ENCODE measurements at places on chromosomes 5 and 9.

DNA sequence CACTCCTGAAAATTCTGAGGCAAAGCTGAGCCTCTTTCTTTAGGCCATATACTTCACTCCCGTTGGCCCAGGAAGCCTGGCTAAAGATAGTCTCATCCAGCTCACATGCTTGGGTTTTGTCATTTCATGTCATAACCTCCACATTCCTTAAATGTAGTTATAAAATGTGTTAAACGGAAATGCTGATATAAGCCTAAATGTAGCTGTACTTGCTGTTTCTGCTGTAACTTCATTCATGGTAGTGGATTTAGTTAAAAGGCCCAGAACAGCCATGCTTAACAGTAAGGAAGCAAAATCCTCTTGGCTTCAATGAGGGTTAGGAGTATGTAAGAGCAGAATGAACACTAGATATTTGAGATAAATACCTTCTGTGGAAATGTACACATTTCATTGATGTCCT lies 135.8 kb upstream of the TMEM161B start:
- no peak for DNase-seq

DNA sequence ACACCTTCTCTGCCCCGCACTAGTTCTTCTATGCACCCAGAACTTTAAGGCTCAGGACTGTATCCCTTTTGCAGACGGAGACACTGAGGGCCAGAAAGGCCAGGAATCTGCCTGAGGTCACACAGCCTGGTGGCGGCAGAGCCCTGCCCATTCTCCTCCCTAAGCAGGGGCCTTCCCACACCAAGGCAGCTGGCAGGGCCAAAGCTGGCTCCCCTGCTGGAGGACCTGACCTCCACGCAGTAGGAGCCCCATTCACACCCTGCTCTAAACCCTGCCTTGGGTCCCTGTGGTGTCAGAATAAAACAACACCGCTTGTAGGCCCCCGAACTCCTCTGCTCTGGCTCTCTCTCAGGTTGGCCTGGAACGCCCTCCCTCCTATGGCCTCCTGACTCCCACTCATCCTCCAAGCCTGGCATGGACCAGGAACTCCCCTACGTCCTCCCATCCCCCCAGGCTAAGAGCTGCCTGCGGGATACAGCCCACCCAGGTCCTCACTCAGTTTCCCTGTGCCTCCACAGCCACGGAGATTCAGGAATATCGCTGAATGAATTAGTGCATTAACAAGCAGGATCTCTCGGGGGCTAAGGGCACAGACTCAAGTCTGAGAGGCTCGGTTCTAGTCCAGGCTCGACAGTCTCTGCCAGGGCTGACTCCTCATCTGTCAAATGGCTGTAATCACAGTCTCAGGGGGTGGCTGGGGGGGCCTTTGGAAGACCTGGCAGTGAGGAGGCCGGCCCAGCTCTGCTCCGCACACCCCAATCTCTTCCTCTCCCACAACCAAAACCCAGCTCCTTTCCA lies 2.8 kb downstream of the ST6GALNAC6 start:
- no peak for DNase-seq

DNA sequence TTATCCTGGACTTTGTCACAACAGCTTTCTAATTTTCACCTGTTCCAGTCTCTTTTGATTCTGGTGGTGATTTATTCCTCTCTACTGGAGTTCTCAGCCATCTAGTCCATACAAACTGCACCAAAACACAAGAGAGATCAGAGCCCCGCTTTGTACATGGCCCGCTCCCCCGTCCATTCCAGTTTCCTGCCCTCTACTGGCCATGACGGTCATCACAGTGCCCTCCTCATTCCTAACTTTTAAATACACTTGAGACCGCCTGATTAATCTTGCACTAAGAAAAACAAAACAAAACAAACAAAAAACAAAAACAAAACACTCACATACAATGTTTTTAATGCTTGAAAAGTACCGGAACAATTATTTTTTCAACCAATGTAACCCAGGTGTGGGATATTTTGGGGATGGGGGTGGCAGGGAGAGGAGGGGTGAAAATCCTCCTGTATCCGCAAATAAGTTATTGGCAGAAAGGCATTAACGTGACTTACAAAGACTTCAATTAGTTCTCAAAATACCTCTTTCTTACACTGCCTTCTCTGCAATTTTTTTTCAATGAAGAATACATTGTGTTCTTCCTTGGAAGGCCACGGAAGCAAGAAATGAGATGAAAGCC lies 84.8 kb upstream of the PAM start:
- no peak for DNase-seq

DNA sequence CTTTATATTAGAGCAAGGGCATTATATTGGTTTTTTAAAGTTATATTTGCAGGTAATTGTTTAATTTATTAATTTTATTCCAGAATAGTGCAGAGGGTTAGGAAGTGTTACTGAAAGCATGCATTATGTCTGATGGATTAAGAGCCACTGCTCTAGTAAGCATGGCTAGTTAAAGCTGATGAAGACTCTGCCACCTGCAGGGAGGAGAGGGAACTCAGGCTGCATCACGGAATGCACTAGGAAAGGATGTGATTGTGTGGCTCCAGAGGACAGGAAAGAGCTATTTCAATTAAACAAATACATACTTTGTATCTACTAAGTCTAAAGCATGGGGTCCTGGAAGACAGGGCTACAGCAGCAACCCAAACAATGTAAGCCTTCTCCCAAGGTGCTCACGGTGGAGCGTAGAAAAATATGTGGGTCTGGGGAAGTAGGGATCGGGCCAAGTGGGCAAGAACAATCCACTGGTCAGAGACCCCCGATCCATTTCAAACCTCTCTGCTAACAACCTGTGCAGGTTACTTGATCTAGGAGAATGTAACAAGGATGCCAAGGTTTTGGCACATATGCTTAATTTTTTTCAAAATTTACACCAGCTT lies 15.3 kb upstream of the GRXCR2 start:
- peak; percentile 23 for DNase-seq

GRCh38 chr5:149837680-149838269 lies 106.8 kb downstream of the PDE6A start:
- DNase-seq, result peak; percentile 92

GRCh38 chr9:98610211-98610610 lies 98.5 kb downstream of the GABBR2 start:
- DNase-seq, result no peak

DNA sequence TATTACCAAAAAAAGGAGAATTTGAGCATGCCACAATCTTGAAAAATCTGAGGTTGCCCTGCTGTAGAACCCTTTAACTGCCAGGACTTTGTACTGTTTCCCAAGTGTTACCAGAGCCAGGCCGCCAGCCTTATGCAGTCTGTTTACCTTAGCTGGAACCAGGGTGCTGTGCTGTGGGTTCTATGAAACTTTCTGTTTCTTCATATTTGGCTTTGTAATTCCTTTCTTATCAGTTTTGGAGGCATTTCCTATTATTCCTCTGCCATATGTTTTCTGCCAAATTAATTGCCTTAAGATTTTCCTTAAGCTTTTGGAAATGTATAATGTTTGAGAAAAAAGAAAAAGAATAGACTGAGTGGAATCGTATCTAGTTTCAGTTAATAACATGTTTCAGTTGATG lies 2.1 kb downstream of the S1PR3 start:
- no peak for DNase-seq

- DNase-seq, result no peak
Observed at GRCh38 chr5:175285261-175285660, 158.7 kb downstream of the DRD1 start.

DNA sequence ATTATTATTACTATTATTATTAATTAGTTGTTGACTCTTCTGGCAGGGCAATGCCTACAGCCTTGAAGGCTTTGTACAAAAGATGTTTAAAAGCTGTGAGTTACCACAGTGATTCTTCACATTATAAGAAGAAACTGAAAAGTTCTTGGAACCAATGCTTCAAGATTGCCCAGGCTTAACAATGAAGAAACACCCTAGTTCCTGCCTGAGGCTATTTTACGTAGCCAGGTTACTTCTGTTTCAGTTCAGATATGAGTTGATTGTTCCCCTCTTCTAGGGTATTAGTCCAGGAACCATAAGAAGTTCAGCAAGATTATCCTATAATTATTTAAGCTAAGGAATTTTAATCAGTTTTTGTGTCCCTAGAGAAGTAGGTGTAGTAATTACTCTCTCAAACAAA lies 154.6 kb upstream of the CDH12 start:
- DNase-seq, result no peak

DNA sequence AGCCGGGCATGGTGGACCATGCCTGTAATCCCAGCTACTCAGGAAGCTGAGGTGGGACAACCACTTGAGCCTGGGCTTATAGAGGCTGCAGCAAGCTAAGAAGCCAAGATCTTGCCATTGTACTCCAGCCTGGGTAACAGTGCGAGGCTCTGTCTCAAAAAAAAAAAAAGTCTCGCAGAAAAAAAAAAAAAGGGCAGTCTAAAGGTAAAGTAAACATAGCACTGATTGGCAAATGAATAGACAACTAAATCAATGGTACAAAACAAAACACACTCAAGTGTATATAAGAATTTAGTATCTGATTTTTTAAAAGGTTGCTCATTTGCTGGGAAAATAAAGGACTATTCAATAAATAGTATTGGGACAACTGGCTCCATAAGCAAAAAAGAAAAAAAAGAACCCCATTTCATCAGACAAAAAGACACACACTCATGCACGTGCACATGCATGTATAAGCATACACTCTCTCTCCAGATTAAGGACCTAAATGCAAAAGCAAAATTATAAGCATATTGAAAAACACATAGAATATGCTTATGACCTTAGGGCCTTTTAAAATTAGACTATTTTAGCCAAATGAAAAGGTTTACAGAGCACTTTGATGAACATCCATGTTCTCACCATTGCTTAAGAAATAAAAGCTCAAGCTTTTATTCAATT lies 5.7 kb downstream of the IL6ST start:
- DNase-seq, result no peak

DNA sequence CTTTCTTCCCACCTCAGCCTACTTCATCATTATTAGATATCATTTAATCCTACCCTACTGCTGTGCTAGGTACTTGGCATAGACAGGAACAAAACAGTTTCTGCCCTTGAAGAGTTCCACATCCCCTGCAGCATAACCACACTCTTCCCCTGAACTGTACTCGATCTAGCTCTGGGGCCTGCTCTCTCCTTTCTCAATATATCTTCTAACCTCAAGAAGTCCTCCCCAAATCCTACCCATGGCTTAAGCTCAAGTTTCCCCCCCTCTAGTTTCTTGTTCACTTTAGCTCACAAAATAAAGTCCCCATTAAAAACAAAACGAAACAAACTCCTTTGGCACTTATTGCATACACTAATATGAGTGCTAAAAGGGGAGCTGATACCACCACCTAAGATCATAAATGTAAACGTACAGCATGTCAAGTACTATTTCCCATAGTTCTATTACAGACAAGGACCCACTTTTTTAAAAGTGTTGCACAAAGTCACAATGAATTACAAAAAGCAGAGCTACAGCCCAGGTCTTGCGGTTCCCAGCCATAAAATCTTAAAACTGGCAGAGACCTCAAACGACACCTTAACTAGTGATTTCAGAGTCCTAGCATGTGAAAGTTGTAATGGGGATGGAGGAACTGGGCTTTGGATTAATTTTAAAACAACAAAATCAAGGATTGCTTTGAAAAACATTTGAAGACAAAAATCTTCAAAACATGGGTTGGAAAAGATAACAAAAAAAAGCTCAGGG lies 80.7 kb downstream of the PTPDC1 start:
- no peak for DNase-seq

- no peak for DNase-seq
Observed at GRCh38 chr5:34686762-34687268, 30.7 kb downstream of the RAI14 start.

DNA sequence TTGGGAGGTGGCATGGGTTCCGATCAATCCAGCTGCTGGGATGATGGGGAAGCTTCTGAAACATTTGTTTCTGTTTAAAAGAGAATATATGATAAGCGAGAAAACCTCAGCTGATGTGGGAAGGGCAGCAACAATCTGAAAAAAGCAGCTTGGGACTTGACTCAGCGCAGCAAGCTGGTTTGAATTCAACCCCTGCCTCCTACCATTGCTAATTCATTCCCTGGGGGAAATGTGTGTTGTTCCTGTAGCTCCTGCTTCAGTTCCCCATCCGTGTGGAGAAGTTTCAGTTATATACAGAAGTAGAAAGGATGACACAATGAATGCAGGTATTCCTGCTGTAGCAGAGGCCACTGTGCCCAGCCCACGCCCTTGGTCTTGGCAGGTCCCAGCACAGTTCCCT lies 145.1 kb downstream of the NXNL2 start:
- no peak for DNase-seq

GRCh38 chr9:4287886-4288588 lies 11.8 kb downstream of the GLIS3 start:
- no peak for DNase-seq

- DNase-seq, result no peak
Observed at GRCh38 chr5:127757576-127757975, 54.4 kb downstream of the CCDC192 start.

GRCh38 chr9:91428436-91428835 lies 4.8 kb upstream of the NFIL3 start:
- no peak for DNase-seq

- no peak for DNase-seq
Observed at GRCh38 chr5:36273809-36274526, 27.7 kb downstream of the RANBP3L start.

DNA sequence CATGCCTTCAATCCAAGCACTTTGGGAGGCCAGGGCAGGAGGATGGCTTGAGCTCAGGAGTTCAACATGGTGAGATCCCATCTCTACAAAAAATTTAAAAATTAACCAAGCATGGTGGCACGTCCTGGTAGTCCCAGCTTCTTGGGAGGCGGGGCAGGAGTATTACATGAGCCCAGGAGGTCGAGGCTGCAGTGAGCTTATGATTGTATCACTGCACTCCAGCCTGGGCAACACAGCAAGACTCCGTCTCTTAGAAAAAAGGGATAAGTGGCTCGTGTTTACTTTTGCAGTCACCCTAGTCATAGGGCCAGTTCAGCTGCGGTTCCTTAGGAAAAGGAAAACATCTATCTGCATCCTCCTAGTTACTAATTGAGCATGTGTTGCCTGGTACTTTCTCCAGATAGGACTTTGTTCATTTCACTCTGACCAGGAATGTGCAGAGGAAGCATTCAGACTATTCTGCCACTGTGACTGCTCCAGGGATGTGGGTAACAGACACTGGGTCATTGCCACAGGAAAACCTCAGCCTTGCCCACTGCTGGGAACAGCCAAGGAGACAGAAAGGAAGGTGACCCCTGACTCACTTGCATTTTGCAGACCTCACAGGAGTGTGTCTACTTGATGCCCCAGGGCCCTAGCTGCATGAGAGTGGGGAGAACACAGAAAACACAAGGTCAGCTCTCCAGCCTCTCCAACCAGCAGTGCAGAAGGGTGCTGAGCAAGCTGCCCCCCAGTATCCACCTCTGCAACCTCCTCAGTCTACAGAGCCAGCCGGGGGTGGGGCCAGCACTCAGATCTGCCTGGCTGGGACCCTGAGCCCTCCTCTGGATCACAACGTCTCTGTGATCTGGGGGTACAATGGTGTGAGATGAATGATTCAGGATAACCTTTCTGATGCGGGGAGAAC lies 33.9 kb upstream of the ALDH1B1 start:
- no peak for DNase-seq

DNA sequence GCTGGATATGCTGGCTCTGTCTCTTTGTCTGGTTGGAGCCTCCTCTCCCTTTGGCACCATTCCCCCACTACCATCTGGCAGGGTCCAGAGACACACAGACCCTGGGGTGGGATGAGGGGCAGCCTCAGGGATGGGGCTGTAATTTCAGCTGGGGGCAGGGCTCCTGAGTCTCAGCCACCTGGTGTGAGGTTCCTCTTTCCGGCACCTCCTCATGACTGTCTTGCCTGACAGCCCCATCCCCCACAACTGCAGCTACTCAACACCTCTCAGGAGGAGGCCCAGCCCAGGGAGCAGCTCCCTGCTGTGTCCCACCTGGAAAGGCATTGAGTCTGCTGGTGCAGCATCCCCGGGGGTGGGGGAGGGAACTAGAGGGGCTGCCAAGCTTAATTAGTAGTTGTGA lies 11.7 kb upstream of the RPS14 start:
- DNase-seq, result no peak
